ENCODE measurements at places on chromosomes 16 and 17.

- DNase-seq = no peak
Measured at GRCh38 chr17:28049071-28049470, 6.6 kb downstream of the NLK start.

GRCh38 chr17:15346066-15346595, 4.7 kb upstream of the TEKT3 start:
- DNase-seq = no peak

GRCh38 chr16:17320009-17320408, 150.8 kb downstream of the XYLT1 start:
- no peak for DNase-seq

GRCh38 chr17:69046121-69046807, 14.5 kb downstream of the ABCA9 start:
- DNase-seq = no peak

GRCh38 chr16:50261160-50261706, 5.1 kb upstream of the ADCY7 start:
- DNase-seq = no peak
